ENCODE measurements at places on chromosomes 6 and 20.

- DNase-seq = no peak
These were observed 58.2 kb downstream of the TRIM27 start for GRCh38 chr6:28865401-28866204.

DNA sequence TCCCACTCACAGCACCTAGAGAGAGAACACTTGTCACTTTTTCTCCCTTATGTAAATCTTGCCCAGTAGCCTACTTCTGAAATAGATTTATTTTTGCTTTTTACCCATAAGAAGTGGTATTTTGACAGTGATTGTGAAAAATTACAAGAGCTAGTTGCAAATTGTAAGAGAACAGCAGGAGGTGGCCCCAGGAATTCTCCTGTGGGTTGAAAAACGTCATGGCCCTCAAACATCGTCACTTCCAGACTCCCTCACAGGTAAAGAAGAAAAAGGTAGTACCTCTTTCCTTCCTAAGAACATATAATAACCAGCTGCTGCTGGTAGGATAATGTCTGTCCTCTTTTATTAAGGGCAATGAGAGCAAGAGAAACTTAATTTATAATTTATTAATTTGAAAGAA is 69.5 kb upstream of the LAMP5 start:
- DNase-seq = no peak

DNA sequence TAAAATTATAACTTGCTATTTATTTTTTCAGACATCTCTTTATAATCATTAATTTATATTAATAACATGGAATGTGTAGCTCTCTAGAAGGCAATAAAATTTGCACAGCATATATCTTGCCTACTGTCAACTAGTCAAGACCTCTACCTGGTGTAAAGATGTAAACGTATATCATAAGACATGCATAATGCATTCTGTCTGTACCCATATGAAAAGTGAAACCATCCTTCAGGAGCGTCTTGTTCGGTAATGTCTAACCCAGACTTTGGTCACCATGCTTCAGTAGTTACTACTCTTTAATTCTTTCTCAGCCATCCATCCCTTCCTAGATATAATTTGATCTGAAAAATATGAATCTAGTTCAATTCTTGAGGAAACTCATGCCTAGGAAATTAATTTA is 21.0 kb downstream of the CEP43 start:
- DNase-seq = no peak

- DNase-seq = no peak
These were observed 19.2 kb downstream of the METTL24 start for GRCh38 chr6:110338820-110339470.

DNA sequence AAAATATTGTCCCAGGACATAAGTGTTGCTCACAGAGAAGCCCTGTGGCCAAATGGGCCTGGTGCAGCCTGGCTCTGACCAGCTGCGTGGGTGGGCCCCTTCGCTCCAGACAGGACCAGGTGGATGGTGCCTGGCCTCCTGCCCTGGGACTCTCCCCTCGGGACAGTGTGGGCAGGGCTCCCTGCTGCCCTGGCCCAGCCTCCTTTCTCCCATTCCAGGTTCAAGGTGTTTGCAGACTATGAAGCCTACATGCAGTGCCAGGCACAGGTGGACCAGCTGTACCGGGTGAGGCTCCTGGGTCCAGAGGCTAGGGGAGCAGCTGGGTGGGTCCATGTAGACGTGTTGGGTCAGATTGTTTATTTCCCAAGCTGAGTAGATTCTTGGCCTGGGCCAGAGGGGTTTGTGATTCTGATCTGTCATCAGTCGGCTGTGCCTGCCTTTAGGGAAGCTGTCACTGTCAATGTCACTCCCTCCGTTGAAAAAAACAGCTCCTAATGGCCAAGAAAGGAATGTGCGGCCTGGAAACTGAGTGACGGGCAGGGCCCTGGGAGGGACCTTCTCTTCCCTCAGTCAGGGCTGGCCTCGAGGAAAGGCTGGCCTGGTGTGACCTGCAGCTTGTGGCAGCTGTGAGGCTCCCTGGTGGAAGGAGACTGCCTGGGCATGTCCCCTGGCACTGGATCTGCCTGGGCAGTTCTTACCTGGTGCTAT is 47.7 kb downstream of the PYGB start:
- no peak for DNase-seq

DNA sequence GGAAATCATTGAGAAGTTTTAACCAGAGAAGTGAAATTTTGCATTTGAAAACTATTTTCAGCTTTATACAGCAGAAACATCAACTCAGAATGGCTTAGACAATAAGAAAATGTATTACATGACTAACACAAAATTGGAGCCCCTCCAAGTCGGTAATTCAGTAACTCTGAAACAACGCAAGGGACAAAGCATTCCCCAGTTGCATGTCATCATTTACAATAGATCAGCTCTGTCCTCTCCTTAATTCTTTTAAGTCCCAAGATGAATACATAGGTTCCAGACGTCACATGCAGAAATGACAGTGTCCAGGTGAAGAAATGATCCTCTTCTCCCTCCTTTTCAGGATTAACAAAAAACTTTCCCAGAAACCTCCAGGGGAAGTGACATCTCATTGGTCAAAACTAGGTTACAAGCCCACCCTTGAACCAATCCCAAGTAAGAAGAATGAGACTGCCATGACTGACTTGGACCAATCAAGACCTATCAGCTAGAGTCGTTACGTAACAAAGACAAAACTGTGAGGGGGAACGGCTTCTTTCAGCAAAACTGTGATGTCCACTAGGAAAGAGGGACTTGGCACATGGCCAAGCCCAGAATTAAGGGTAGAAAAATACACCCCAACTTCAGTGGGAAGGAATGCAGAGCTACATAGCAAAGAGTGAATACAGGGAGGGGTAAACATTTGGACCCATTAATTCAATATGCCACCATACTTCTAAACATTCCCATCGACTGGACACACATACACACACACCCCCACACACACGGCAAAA is 149.8 kb upstream of the PRND start:
- no peak for DNase-seq

DNA sequence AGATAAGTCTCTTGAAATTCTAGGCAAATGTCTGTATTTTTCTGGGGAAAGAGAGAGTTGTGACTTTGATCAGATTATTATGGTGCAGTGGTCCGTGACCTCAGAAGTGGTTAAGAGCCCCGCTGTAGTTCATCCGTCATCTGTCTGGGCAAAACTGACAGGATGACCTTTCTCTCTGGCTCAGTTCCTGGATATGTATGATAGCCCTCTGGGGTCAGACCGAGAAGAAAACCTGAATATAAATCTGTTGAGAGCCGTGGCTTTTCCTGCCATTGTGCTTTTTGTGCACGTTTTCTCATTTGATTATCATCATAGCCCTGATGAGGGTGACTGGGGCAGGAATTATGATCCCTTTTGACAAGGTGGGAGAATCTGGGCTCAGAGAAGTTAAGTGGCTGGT is 26.5 kb downstream of the GHRH start:
- DNase-seq = no peak

DNA sequence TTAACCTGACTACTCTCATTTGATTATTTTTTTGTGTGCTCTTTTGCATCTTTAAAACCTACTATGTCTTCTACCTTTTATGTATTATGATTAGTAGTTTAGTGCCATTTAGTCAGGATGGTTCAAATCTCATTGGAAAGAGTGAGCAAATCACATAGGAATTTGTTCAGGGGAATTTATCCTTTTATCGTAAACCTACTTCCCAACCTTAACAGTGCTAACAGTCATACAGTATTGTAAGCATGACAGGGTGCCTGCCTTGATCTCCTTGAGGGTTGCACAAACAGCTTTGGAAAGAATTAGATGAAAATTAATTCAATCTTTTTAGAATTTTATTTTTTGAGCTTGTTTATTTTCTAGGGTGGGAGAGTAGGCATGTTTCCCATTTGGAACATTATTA is 18.3 kb downstream of the RNF8 start:
- DNase-seq = no peak

DNA sequence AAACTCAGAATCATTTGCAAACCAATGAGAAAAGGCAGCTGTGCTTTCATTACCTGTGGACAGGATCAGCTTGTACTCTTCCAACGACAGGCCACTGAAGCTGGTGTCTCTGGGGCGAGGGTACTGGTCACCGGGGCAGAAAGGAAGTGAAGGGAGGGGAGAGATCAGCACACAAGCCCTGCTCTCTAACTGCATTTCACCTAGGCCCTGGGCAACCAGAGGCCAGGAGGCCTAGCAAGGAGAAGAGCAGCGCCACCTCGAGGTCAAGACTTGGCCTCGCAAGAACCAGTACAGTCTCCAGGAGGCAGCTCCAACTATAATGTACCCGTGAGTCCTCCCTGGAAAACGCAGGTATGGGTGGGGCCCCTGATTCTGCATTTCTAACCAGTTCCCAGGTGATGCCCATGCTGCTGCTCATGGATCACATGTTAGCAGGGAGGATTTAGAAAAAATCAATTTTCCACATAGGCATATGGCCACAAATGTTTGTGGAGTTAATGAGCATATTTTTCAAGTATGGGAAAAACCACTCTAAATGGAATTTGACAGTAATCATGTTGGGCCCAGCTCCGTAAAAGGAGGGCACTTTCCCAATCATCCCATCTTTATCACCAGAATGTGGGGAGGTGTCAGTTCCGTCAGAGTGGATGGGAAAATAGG is 11.0 kb downstream of the UQCC2 start:
- DNase-seq = peak; percentile 49

DNA sequence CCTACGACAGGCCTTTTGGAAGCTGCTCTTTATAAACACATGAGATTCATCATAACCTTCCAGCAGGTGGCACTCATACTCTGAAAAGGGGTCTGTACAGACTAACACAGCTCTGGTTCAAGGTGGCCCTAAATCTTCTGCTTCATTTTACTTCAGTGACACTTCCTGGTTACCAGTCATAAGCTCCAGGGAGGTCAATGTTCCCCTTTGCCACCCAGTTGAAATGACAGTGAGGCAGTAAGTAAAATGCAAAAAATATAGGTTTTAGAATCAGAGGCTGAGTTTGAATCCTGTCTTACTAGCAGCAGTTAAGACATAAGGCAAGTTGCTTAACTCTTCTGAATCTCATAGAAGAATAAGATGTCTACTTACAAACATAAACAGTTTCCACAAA is 132.8 kb downstream of the CDK19 start:
- peak; percentile 81 for DNase-seq

DNA sequence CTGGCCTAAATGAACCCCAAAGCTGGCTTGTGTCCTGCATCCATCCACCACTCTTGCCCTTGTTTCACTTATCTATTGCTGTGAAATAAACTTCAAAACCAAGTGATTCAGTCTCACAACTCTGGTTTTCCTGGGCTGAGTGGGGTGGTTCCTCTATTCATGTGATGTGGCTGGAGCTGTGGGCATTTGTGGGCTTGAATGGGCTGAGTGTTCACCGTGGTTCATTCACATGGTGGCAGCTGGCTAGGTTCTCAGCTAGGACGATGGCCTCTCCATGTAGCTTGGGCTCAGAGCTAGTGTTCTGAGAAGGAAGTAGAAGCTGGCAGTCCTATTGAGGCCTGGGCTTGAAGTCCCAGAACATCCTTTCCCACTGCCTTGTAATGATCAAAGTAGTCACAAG is 30.4 kb downstream of the FKBP1A start:
- no peak for DNase-seq

GRCh38 chr6:155126727-155127439 is 131.8 kb downstream of the TIAM2 start:
- peak; percentile 91 for DNase-seq

DNA sequence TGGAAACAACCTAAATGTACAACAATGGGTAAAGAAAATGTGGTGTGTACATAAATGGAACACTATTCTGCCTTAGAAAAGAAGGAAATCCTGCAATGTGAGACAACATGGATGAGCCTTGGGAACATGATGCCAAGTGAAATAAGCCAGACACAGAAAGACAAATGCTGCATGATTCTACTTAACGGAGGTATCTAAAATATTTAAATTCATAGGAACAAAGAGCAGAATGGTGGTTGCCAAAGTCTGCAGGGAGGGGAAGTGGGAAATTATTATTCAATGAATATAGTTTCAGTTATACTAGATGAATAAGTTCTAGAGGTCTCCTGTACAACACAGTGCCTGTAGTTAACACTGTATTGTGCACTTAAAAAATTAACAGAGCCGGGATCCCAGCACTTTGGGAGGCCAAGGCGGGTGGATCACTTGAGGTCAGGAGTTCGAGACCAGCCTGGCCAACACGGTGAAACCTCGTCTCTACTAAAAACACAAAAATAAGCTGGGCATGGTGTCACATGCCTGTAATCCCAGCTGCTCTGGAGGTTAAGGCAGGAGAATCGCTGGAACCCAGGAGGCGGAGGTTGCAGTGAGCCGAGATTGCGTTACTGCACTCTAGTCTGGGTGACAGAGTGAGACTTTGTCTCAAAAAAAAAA is 71.4 kb upstream of the SNX9 start:
- no peak for DNase-seq

DNA sequence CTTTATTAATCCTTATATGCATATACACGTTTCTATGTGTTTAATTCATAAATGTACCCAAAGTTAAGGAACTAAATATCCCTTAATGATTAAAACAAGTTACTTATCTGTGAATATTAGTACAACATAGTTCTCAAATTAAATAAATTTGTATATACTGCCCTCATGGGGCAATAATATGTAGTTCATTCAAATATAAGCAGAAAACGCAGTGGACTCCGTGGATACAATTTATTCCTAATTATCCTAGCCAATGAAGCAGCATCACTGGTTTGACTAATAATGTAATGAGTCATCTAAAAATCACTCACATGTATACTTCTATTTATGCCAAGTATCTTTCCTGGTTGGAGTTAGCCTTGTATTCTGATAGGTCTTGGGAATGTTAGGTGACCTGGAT is 111.6 kb downstream of the TBC1D32 start:
- no peak for DNase-seq

DNA sequence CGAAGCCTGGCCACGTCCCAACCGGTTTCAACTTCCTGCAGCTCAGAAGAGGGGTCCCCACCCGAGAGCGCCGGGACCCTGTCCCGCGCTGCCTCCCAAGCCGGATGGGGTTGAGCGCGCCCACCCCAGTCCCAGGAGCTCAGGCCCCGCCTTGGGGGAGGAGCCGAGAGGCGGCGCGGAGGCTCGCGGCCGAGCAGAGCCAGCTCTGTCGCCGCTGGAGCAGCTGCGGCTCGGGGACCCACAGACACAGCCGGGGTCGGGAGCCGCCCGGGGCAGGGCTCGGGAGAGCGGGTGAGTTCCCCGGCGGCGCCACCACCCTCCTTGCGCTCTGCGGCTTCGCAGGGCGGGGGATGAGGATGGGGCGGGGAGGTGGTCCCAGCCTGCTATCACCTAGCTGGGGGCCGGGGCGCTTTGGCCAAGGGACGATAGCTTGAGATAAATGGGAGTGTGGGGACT is at the start of gene PPP1R16B:
PPP1R16B (plus strand) TSS at position 196 of the 456 bp plus-strand sequence. CDS start 30,229 bp downstream, outside the sequence.
- DNase-seq = no peak
